ENCODE measurements at places on chromosomes 3 and 15.

DNA sequence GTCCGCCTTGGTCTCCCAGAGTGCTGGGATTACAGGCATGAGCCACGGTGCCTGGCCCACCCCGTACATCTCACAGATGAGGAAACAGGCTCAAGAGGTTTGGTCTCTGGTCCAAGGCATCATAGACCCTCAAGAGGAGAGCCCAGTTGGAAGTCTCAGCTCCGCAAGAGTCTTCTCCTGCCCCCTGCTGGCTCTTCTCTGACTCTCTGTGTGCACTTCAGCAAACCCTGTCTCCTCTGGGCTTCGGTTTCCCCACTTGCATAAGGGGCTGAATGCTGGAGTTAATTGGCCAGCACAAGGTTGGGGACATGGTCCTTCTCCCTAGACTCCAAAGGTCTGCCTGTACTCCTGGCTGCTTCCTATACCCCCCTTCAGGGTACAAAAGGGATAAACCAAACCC, 3.9 kb downstream of the MST1R start:
- DNase-seq: no peak

DNA sequence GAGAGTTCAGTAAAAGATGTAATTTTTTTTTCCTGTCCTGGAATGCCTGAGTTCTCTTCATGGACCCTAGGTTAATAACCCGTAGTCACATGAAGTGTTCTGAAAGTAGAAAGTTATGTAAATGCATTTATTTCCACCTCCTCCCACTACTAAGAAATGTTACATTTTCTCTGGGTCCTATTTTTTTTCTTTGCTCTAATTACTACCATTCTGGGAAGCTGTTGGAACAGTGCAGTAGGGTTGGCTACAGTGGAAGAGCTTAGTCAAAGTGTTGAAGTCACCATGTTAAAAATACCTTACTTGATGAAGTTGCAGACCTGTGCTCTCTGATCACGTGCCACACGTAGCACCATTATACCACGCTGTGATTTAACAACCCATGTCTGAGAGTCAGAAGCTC, 153.8 kb upstream of the TSC22D2 start:
- no peak for DNase-seq

DNA sequence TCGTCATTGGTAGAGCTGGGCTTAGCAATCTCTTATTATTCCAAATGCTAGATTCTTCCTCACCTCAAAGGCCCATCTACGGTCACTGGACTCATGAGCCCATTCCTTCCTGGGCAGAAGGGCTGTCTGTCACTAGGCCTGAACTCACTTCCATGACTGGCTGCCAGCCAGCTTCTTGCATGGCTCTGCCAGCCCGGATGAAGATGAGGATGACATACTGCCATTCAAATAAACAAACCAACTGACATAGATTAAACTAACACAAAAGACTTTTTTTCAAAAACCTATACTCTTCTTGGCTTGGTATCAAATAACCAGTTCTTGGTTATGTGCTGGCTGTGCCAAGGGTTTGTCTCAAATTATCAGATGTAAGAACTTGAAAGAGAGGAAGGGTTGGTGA, 23.8 kb downstream of the ISL2 start:
- no peak for DNase-seq

DNA sequence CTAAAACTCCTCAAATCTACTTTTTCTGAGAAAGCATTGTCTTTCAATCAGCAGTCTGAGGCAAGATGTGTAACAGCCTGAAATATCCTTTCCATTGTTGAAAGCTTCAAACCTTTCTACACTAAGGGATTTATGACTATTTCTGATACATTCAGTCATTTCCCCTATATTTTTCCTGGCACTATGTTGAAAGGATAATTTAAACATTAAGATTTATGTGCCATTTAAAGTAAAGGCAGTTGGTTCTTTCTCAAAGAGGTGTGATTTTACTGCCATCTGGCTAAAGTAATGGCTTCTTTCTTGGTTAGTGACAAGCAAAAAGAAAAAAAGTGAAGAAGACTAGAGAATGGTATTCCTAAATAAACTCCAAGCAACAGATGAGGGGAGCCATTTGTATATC, 249.6 kb upstream of the COL8A1 start:
- no peak for DNase-seq

DNA sequence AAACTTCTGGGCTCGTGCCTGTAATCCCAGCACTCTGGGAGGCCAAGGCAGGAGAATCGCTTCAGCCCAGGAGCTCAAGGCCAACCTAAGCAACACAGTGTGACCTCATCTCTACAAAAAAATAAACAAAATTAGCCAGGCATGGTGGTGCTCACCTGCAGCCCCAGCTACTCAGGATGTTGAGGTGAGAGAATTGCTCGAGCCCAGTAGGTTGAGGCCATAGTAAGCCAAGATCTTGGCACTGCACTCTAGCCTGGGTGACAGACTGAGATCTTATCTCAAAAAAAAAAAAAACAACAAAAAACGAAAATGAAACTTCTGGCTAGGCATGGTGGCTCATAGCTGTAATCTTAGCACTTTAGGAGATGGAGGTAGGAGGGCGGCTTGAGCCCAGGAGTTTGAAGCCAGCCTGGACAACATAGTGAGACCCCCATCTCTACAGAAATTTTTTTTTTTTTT, 53.7 kb downstream of the PIK3CB start:
- no peak for DNase-seq

DNA sequence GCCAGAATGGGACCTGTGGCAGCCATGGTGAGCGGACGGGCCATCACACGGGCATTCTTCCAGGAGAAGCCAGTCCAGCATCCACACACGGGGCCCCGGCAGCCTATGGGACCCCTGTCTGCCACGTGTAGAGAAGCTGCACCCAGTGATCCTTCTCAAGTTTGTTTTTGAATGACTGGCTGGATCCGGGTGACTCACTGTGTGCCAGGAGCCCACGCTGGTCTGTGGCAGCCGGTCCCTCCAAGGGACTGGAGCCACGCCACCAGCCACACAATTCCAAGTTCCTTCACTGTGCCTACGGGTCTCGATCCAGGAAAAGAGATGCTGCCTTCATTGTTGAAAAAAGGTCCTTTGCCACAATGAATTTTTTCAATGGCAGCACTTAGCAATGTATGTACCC, 58.1 kb downstream of the ATP10A start:
- DNase-seq: no peak

GRCh38 chr3:140198242-140198641, 263.3 kb downstream of the CLSTN2 start:
- no peak for DNase-seq

GRCh38 chr15:101439920-101440319, 49.6 kb downstream of the PCSK6 start:
- no peak for DNase-seq

DNA sequence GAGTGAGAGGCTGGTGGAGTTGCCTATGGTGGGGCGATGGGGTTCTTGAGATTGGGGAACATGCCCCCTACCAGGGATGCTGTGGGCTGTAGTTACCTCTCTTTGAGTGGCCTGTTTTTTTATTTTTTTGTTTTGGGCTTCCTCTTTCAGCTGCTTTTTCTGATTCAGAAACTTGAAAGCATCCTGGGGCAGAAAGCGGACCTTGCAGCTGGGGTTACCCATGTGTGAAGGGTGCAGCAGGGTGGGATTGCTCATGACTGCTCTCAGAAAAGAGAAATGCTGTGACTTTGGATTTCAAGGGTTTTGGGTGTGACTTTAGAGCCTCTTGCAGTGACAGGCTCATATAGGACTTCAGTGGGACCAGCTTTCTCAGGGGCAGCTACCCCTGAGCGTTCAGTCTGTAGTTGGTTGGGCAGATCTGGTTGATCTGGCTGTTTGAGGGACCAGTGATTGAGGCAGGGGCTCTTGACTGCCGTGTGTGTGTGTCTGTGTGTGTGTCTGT, 1.8 kb downstream of the LIMD1 start:
- no peak for DNase-seq

DNA sequence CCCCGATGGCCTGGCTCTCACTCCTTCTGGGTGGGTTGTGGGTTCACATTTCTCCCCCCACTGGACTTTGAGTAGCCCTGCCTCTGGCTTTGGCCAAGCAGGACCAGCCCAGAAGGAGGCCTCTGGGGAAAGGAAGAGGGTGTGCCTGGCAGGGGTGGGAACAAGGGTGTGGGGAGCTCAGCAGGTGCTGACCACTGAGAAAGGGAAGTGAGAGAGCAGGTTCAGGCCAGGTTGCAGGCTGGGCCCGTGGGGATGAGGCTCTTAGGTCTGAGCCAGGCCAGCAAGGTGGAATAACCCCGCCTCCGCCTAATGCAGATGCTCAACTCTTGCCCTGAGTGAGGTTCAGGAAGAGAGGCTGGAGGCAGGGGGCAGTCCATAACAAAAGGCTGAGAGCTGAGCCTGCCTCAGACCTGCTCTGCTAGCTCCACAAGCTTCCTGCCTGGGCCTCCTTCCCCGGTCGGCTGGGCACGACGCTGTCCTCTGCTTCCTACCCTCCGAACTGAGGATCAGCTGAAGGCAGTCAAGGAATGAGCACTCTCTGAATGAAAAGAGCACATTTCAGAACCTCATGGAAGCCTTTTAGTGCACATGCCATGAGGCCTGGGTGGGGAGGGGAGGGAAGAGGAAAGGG, 82.7 kb downstream of the TLE3 start:
- no peak for DNase-seq

- no peak for DNase-seq
Observed at GRCh38 chr15:85027421-85027820, 45.8 kb downstream of the PDE8A start.

GRCh38 chr15:51366920-51367319, 25.5 kb downstream of the GLDN start:
- DNase-seq: no peak

DNA sequence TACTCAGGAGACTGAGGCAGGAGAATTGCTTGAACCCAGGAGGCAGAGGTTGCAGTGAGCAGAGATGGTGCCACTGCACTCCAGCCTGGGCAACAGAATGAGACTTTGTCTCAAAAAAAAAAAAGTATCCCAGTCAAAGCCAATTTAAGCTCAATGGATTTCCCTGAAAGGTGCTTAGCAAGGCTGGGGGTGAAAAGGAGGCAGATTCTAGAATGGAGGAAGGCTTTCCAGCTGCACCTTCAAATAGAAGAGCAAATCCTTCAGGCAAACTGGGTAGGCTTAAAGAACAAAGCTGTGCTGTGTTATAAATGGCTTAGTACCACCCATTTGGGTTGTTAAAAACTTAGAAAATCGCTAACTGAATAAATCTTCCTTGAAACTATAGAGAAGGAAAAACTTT, 3.0 kb upstream of the IFT57 start:
- DNase-seq: no peak

DNA sequence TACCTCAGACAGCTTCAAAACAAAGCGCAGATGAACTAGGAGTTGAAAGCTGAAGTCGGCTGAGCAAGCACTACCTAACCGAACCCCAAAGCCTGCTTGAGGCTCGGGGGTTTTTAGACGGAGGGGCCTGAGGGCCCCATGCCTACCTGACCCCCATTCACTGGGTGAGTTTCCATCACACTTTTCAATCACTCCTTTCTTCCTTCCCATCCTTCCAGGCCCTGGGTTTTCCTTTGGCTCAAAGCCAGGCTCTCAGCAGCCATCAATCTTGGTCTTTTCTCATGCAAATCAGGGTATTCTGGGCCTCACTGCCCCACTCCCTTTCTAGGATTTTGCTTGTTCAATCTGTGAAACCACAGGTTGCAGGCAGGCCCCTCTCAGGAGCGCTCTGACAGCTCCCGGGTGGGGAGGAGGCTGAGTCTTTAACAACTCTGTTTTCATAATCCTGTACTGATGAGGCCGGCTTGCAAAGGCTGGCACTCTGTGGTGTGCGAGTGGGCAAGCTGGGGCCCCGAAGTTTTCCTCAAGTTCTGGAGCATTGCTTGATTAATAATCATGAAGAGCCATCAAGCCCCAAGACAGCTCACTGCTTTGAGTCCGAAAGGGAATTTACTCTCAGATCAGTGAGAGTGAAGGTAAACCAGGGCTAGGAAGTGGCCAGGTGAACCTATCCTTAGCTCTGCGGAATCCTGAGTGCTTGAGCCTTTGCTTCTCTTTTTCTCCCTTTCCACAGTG, 97.6 kb downstream of the FRMD4B start:
- DNase-seq: no peak

DNA sequence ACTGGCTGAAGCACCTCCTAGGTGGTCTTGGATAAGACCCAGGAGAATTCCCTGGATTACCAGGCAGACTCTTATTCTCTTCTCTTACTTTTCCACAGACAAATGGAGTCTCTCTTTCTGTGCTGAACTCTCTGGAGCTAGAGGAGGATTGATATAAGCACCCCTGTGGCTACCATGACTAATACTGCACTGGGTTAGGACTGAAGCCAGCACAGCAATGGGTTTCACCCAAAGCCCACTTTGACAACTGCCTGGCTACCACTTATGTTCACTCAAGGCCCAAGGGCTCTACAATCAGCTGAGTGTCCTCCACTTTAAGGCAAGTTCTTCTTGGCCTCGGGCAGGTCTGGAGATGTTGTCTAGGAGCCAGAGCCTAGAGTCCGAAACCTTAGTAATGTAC, 225.5 kb downstream of the DIPK2A start:
- DNase-seq: no peak
